Esophagus mucosa (tissue), 1 donor: ENCODE measurements at places on chromosomes 5 and 9. TPM values are rescaled to one million over a fixed set of nuclear protein-coding genes. Genes with fewer than 3 reads are reported as not detected.
A peak's percentile ranks its signal among the peaks of the same experiment; 100 is the strongest.

GRCh38 chr5:124919076-124919475 is 172.6 kb upstream of the ZNF608 start:
- no peak for ATAC-seq

- ATAC-seq, result no peak
These were observed 88.4 kb upstream of the DNAH5 start for GRCh38 chr5:14032918-14033317.

DNA sequence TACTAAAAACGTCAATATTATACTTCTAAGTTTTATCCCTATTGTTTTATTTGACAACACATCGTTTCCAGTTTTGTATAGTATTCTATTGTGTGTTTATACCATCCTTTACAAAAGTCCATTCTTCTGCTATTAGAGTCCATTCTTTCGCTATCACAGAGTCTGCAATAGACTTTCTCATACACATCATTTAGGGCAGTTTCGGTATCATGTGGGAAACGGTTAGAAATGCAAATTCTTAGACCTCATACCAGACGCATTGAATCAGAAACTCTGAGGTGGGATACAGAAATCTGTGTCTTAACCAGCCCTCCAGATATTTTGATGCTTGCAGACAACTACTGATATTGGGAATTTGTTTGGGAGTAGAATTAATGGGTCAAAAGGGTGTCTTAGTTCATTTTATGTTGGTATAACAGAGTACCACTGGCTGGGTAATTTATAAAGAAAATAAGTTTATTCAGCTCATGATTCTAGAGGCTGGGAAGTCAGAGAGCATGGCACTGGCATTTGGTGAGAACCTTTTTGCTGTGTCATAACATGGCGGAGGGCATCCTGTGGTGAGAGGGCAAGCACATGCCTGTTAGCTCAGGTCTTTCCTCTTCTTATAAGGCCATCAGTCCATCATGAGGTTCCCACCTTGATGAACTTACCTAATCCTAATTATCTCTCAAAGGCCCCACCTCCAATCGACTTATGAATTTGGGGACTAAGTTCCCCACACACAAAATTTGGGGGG is 21.1 kb downstream of the CARTPT start:
- ATAC-seq, result no peak

DNA sequence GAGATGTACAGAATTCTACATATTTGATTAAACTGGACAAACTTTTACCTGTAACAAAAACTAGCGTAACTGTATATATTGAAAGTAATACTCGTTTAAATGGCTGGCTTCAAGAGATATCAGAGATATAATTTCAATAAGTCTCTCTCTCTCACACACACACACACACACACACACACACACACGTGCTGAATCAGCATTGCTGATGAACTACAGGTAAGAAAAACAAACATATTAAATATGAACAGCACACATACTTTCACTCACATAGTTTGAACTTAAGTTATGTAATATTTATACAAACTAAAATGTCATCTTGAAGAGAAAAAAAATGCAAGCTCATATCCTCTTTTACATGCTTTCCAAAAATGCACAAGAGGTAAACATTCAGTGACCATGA is 145.4 kb downstream of the BNC2 start:
- no peak for ATAC-seq

DNA sequence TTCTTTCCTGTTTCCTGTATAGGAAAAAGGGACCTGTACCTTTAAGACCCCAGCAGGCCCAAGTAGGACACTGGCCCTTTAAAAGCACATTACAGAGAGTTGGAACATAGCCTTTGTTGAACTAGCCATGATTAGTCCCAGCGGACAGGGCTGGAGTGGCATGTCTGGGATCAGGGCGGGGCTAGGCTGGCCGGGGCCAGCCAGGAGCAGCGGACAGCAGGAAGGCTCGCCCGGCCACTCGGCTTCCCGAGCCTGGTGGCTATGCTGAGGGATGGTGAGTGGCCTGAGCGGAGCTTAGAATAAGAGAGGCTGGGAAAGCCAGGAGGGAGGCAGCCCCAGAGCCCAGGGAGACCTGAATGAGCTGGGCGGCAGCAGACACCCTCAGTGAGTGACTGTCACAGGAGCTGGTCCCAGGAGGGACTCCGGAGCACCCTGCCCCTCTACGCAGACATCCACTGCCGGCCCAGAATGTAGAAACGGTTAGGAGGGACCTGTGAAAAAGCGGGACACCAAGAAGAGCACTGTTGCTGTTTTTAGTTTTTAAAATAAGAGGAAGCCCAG is 92.1 kb downstream of the DAB2IP start:
- peak; percentile 62 for ATAC-seq

DNA sequence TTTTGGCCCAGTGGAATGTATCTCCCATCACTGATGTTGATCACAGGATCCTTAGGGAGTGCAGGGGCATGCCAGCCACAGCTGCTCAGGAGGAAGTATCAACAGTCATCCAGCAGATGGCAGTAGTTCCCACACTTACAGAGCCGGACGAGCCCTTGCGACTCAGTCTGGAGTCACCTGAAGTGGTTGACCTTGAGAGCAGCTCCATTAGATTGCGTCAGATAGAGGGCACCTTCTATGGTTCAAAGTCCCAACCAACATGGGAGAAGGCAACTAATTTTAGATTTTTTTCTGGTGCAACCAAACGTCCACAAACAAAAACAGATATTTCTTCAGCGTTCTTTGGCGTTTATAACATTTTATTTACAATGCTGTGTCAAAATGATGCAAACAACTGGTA is 124.5 kb downstream of the EGFLAM start:
- ATAC-seq, result peak; percentile 88

GRCh38 chr5:66361070-66361469 is 217.0 kb downstream of the SREK1 start:
- ATAC-seq, result no peak

GRCh38 chr9:126838895-126839294 is 21.5 kb upstream of the ZBTB34 start:
- no peak for ATAC-seq

GRCh38 chr5:346229-346935 is 24.9 kb downstream of the AHRR start:
- ATAC-seq, result no peak

DNA sequence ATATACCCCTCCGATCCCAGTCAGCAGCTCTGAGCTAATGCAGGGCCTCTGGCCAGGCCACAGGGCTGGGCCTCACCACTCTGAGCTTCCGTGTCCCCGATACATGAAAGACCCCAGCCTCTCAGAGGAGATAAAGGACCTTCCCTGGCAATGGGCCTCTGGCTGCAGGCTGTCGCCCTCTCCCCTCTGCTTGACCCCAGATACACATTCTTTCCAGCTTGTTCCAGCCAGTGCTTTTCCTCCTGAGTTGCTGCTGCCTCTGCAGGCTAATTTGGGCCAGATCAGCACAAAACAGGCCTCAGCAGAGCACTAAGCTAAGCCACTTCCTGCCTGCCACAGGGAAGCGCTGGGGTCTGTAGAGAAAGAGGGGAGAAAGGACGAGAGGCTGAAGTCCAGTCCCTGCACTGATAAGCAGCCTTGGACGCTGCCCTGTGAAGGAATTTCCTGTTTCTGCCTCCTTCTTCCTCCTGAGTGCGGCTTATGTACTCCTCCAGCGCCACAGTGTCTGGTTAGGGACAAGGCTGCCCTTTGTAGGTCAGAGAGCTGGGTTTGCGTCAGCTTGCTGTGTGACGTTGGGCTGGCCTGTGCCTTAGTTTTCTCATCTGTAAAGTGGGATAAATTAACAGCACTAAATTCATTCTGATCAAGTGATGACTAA is 73.0 kb upstream of the IL17B start:
- peak; percentile 19 for ATAC-seq

- ATAC-seq, result no peak
These were observed 3.5 kb downstream of the SNCAIP start for GRCh38 chr5:122315521-122315920.

DNA sequence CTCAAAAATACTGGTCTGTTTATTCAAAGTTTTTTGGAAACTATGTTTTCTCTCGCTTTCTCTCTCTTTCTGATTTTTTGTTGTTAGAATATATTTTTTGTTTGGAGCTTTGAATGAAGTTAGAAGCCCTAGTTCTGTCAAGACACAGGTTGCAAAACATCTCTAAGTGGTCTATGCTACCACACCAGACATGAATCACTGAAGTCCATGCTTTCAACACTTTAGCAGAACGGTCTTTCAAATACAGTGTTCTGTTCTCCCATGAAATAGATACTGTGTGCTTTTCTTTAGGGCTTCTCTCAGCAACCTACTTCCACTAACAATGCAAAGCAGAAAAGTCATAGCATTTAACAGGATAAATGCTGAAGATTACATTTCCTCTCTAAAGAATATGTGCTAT is 392.5 kb downstream of the TMEM167A start:
- no peak for ATAC-seq

DNA sequence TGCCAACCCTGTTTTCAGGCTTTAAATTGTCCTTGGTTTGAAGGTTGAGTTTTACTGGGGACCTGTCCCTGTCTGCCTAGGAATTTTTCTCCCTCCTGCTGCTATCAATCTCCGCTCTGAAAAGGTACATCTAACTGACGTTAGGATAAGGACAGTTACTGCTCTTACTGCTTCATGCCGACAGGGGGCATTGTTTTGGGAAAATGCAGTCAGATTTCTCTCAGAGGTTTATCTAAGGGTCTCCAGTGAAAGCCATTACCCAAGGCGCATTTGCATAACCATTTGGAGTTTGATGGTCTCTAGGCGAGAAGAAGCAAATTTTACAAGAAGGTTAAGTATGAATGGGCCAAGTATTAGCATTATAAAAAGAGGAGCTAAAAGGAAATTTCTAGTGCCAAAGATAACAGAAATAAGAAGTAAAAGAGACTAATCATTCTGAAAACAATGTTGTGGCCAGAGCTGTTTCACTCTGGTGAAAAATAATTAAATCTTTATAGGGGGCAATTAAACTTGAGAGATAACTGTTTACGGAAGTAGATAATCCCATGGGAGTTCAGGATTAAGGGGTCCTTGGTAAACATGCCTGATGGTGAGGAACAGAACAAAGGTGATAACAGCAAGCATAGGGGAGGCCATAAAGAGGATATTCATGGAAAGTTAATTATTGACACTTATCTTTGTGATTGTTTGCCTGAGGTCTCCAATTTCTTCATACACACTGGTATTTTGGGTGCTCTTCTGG is 605.0 kb downstream of the MTRR start:
- no peak for ATAC-seq

DNA sequence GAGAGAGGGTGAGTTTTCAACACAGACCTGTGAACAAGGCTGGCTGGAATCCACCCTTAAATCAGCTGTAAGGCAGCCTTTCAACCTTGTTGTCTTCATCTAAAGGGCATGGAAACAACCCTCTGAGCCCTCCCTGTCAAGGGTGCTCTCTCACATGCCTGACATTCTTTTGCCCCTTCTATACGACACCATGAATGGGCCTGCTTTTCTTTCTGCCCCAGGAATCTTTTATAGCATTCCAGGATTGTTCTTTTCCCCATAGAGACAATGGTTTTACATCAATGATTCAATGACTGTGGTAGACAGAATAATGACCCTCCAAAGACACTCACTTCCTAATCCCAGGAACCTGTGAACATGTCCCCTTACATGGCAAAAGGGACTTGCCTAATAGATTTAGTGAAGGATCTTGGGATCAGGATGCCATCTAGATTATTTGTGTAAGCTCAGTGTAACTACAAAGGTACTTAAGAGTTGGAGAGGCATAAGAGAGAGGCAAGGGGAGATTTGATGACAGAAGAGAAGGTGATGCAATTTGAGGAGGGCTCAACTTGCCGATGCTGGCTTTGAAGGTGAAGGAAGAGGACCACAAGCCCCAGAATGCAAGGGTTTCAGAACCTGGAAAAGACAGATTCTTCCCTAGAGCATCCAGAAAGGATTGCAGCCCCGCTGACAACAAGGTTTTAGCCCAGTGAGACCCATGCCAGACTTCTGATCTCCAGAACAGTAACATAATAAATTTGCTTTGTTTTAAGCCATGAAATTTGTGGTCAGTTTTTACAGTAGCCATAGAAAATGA is 29.2 kb upstream of the HMHB1 start:
- ATAC-seq, result no peak

GRCh38 chr9:129250786-129251185 is 72.7 kb upstream of the IER5L start:
- no peak for ATAC-seq

DNA sequence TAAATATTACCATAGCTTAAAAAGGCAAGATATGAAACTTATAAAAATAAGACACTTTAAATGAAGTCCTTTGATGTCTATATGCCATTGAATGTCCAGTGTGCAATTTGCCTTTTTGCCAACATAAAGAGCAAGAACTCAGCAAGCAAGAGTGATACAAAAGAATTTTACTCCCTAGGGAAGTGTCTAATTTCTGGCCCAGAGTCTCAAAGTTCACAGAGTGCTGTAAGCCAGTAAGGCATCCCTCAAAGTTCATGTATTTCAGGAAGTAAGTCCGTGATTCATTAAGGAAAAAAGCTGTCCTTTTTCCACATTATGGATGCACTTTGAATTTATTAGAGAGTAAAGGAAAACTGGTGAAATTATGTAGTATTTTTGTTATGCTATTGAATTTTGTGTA is 185.2 kb downstream of the CCDC171 start:
- no peak for ATAC-seq

DNA sequence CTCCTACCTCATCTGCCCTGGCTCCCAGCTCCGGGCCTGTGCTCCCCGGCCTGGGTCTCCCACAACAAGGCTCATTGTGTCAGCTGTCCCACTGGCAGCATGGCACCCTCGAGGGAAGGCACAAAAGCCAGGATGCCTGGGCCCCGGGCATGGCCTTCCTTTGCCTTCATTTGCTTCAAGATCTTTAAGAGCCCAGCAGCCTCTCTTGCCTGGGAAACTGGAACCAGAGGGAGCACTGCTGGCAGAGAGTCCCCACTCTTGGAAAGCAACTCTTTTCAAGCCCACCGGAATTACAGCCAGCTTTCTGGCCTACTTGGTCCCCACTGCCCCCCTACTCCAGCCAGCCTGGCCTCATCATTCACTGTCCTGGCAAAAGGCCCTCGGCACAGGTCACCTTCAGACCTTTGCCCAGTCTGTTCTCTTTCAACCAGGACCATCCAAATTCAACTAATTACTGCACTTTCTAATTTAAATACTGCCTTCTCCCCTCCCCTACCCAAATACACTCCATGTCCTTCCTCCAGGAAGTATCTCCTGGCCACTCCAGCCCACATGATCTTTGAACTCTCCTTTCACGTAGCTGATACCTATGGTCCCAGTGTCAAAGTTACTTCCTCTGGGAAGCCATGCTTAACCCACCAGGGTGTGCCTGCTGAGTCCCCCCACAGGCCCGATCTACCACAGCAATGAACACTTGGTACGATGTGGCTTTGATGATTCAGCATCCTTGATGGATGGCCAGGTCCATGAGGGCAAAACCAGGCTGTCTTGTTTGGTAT is 8.9 kb downstream of the ZER1 start:
- ATAC-seq, result no peak

- ATAC-seq, result no peak
These were observed 26.9 kb downstream of the EXOC3 start for GRCh38 chr5:469752-470483.

WDR38 gene
- total RNA-seq, result not detected

GDA gene
- total RNA-seq, result 0.52 TPM

TCF7 gene
- 4.6 TPM for total RNA-seq

CARTPT gene
- total RNA-seq, result not detected

ST6GALNAC6 gene
- 13.0 TPM for total RNA-seq

AQP7 gene
- total RNA-seq, result 1.7 TPM

MLLT3 gene
- 7.9 TPM for total RNA-seq

SPAG8 gene
- total RNA-seq, result 0.20 TPM
